ENCODE measurements at places on chromosomes 1 and 21. TPM values are rescaled to one million over a fixed set of nuclear protein-coding genes. Genes with fewer than 3 reads are reported as not detected.

Gene CFAP298
- 21.8 TPM for total RNA-seq

Gene ANKRD35
- 8.8 TPM for total RNA-seq

Gene S100A12
- not detected for total RNA-seq

Gene KRTAP21-2
- not detected for total RNA-seq

Gene OR2T2
- not detected for total RNA-seq

Gene SLC2A5
- total RNA-seq, result 0.64 TPM

Gene POLR3C
- total RNA-seq, result 30.5 TPM

Gene KIAA0319L
- total RNA-seq, result 39.2 TPM

Gene SMCP
- total RNA-seq, result not detected

Gene CDK11A
- total RNA-seq, result 5.2 TPM

Gene CCDC181
- 2.2 TPM for total RNA-seq

Gene SLFNL1
- 1.4 TPM for total RNA-seq

Gene CD244
- total RNA-seq, result not detected

Gene CFHR3
- not detected for total RNA-seq

Gene TMOD4
- total RNA-seq, result not detected

Gene NBPF6
- not detected for total RNA-seq

Gene KIRREL1
- total RNA-seq, result 110 TPM

Gene FRRS1
- 5.0 TPM for total RNA-seq

Gene A3GALT2
- 1.0 TPM for total RNA-seq

Gene LCE1C
- not detected for total RNA-seq

Gene ZNF678
- total RNA-seq, result 2.8 TPM

Gene ARMH1
- 1.2 TPM for total RNA-seq

Gene MAEL
- not detected for total RNA-seq

Gene LRRC42
- 33.9 TPM for total RNA-seq

Gene LHX8
- total RNA-seq, result not detected

Gene DPYD
- 44.4 TPM for total RNA-seq

Gene FLG
- under 0.01 TPM for total RNA-seq

Gene OPTC
- total RNA-seq, result not detected

Gene SNRNP40
- 74.6 TPM for total RNA-seq

Gene MEGF6
- total RNA-seq, result 3.8 TPM

Gene C1orf115
- 5.2 TPM for total RNA-seq

Gene SH2D1B
- not detected for total RNA-seq

Gene DIO1
- not detected for total RNA-seq

Gene CD34
- total RNA-seq, result 2.1 TPM

Gene AIM2
- 0.13 TPM for total RNA-seq

Gene SELENOF
- total RNA-seq, result 189 TPM

Gene OR2T33
- not detected for total RNA-seq

Gene CREB3L4
- 29.1 TPM for total RNA-seq

Gene CCDC30
- total RNA-seq, result 0.13 TPM

Gene ARHGEF11
- total RNA-seq, result 24.7 TPM

Gene PROX1
- 0.32 TPM for total RNA-seq
